Foreskin keratinocyte (primary cell): ENCODE measurements at places on chromosomes 7 and 10. TPM values are rescaled to one million over a fixed set of nuclear protein-coding genes. Genes with fewer than 3 reads are reported as not detected.

- DNase-seq: no peak
Observed at GRCh38 chr7:31892099-31892829, 177.9 kb downstream of the PDE1C start.

GRCh38 chr10:32338262-32338661 lies 8.7 kb downstream of the EPC1 start:
- no peak for DNase-seq

DNA sequence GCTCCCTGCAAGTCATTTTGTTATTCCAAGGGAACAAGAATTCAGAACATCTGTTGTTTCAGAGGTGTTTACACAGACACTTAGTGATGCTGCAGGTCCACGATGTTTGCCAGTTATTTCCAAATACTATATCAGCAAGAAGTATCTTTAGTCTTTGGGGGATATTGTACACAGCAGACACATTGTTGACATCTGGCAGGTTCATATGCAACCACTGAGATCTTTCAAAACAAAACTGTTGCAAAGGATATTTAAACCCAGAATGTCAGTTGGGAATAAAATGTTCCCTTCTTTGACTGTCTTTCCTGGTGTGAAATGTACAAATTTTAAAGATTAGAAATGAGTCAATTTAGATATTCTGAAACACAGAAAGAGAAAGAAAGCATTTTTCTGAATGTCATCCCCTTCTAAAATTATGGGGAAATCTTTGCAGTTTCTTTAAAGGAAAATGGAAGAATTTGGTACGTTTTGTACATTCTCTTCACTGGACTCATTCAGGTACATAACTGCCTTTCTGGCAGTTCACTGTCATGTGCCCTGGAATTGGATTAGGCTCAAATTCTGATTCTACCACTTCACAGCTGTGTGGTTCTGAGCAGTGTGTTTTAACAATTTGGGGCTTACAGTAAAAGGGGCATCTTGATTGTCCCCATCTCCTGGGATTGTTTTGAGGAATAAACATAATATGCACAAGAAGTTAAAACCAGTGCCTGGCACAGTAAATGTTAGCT lies 40.3 kb upstream of the CELF2 start:
- no peak for DNase-seq

GRCh38 chr7:41383596-41383995 lies 319.3 kb downstream of the INHBA start:
- DNase-seq: no peak

DNA sequence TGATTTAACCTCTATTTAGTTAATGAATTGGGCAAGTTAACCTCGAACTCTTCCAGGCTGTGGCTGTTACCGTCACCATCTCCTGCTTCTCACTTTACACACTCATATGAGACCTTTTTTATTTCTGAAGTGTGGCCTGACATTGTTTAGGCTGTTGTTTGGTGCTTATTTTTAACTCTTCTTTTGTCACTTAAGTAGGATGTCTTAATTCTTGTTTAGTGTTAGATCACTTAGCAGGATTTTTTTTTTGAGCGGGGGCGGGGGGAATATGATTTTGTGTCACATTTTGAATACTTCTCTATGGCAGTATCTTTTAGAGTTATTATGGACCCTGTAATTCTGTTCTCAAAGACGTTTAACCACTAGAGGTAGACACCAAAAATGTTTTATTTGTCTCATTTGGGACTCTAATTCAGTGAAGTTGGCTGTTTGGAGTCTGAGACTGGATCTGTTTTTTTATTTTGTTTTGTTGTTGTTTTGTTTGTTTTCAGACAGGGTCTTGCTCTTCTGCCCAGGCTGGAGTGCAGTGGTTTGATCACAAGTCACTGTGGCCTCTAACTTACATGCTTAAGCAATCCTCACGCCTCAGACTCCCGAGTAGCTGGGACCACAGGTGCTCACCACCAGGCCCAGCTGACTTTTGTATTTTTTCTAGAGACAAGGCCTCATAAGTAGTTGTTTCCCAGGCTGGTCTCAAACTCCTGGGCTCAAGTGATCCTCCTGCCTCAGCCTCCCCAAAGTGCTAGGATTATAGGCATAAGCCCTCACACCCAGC lies 73.5 kb downstream of the CUX1 start:
- no peak for DNase-seq

DNA sequence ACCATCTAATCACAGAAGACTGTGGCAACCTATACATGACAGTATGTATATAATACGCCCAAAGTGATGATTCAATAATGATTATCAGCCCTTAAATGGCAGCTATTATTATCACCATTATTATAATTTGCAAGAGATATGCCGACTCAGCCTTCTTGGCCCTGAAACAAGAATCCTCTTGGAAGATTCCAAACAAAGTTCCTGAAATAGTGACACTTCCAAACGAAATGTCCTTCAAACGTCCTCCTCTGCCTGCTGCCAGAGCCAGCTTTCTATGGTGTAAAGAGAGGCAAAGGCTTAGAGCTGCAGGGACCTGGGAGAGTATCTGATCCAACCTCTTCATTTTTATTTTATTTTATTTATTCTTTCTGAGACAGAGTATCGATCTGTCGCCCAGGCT lies 36.0 kb downstream of the NRAP start:
- DNase-seq: no peak

DNA sequence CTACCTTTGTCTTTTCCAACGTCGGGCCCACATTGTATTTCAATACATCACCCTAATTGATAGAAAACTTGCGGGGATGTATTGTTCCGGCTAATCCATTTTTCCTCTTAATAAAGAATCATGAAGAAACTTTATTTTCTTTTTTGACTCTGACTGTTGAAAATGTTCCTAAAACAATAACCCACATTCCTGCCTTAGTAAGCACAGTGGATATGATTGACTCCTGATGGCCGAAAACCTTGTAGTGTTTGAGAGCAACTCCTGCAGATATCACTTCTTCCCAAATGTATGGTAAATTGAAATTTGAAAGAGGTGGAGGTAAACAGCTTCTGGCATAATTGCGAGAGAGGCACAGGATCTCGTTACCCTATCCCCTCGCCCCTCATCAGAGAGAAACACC lies 65.7 kb downstream of the BICC1 start:
- DNase-seq: no peak

GRCh38 chr10:6463366-6463765 lies 116.7 kb downstream of the PRKCQ start:
- DNase-seq: no peak

- no peak for DNase-seq
Observed at GRCh38 chr10:123835575-123835974, 56.0 kb downstream of the CPXM2 start.

- DNase-seq: no peak
Observed at GRCh38 chr10:125398270-125398669, 237.9 kb upstream of the CTBP2 start.

DNA sequence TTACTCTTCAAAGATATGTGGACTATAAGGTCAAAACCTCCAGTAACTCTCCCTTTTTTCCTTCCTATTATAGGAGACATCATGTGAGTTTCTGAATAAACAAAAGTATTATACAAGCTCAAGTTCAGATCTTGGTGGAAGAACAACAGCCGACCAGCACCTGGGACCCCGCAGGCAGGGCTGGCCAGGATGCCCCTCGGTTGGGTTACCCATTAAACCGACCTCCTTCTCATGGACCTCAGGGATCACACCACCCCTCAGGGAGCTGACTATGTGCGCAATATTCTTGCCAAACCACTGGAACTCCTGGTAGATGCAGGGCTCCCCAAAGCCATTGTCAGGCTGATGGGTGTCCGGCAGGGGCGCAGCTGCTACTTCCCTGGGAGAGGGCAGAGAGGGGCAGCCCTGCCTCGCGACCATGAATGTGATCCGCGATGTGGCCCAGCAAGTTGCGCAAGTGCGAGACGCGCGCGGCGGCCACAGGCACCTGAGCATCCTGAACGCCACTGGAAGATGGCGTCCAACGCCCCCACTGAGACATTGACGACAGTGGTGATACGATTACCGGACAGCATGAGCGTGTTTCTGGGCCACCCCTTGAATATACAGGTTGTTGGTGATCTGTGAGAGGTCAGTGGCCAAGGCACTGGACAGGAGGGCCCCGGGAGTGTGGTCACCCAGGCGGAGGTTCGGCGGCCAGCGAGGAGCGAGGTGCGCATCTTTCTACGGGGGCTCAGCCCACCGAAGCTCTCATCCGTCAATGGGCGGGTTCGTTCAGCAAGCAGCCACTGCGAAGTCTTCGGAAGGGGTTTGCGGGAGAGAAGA lies 161.3 kb downstream of the IPMK start:
- DNase-seq: no peak

DNA sequence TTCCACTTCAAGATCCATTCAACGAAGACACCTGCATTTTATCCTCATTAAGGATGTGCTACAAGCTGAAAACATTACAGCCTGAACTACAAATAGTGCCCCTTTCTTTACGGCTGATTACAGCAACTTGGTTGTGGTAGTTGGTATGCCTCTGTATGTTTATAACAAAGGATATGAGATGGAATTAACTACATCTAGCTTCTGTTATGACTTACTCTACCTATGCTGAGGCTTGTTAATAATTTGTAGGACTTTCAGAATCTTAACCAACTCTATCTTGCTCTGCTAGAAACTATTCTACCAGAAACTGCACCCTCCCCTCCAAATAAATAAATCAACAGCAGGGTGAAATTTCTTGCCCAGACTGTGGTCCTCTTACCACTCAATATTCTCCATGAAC lies 448.1 kb downstream of the GRM8 start:
- DNase-seq: no peak

- DNase-seq: no peak
Observed at GRCh38 chr7:147106746-147107145, 990.1 kb downstream of the CNTNAP2 start.

GRCh38 chr7:45402480-45403218 lies 171.5 kb upstream of the ADCY1 start:
- no peak for DNase-seq

- no peak for DNase-seq
Observed at GRCh38 chr7:27181795-27182275, 3.2 kb downstream of the HOXA11 start.

DNA sequence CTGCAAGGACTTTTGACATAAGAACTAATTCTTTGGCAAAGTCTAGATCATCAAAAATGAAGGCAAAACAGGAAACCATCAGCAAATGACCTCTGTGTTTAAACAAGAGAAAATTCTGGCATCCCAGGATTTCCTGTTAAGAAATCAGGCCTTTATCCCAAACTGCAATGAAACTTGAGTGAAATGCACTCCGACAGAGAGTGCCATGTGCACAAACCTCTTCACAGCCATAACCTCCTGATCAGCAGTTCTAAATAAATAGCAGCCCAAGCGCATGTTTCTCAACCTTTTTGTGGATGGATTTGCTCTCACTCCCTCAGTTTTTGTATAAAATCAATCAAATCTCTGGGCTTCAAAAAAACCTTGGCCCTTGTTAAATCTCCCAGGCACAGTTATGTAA lies 107.7 kb upstream of the EEPD1 start:
- DNase-seq: no peak

DNA sequence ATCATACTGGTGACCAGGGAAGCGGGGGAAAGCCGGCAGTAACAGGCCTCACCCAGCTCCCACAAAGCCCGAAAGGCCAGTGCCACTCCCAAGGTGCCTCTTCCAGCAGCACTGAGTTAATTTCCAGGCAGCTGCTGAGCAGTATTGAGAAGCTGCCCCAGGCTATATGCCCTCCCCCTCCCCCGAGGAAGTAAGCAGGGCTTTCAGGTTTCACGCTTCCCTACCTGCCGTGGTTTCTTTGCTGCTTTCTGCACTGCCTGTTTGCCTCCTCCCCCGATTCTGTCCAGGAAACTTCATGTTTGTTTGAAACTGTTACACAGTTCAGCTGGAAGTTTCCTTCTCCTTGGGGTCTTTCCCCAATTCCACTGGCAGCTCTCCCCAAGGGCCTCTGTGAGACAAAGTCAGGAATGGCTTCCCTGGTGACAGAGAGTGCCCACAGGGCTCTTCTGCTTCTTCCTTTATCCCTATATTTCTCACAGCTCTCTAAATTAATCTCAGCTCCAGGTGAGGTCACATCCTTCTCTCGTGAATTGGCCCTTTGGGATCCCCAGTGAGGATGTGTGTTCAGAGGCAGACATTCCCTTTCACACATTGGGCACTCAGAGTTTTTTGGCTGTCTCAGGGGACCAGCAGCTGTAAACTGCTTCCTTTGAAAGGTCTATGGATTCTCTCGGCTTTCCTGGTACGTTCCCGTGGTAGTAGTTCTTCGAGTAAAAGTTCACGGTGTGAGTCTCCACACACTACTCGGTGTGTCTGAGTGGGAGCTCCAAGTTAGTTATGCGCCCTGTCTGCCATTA lies 19.4 kb downstream of the C1GALT1 start:
- DNase-seq: peak; percentile 50

- no peak for DNase-seq
Observed at GRCh38 chr7:43703573-43703972, 25.8 kb downstream of the COA1 start.

GRCh38 chr10:113228530-113228929 lies 278.5 kb downstream of the TCF7L2 start:
- DNase-seq: no peak

GRCh38 chr7:155975490-155975889 lies 163.2 kb upstream of the SHH start:
- DNase-seq: no peak

GRCh38 chr7:92973974-92974373 lies 137.6 kb upstream of the CDK6 start:
- peak; percentile 84 for DNase-seq

DNA sequence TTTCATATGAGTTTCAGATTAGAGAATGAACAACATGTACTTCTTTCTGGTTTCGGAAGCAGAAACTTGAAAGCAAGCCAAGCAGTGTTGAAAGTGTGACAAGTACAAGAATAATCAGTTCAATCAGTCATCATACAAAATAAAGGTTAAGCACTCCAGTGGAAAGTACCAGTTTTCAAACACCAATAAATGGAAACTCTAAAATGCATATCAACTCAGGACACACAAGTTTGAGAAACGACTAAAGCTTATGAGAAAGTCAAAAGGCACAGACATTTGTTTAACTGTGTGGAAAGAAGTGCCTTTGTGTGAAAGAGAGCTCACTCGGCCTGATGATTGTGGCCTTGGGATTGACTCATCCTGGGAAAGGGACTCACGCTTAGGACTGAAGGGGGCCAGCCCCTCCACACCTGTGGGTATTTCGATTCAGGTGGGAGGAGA lies 60.6 kb upstream of the AKR1C1 start:
- no peak for DNase-seq

DNA sequence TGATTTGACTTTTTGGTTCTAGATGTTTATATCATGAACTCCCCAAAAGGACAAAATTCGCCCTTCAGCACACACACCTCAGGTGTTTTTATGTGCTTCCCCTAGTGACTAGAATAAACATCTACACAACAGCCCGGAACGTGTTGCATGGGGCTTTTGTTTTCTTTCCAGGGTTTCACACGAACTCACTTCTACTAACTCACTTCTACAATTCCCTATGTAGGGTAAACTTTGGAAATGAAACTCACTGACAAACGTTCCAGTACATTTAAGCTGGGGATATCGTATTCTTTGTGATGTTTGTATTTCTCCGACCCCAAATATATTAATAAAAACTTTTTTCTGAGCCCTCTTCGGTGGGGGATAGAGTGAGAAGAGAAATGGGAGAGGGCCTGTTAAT lies 1.4 kb downstream of the TRA2A start:
- DNase-seq: peak; percentile 21

The EPO gene
- 0.21 and 0.41 TPM in 2 replicates for total RNA-seq

The SVIL gene
- total RNA-seq: 26.9 and 27.1 TPM in 2 replicates

The GIMAP4 gene
- not detected in 2 replicates for total RNA-seq

The VAX1 gene
- 0.04 and 0.14 TPM in 2 replicates for total RNA-seq

The PPP1R3C gene
- 0.85 and 2.2 TPM in 2 replicates for total RNA-seq

The PITX3 gene
- not detected in 2 replicates for total RNA-seq

The HMX2 gene
- not detected in 2 replicates for total RNA-seq

The LOXL4 gene
- 0.03 and 0.04 TPM in 2 replicates for total RNA-seq

The SYCE1 gene
- 0.14 TPM in 1 of 2 replicates, not detected in the other for total RNA-seq

The GPR146 gene
- total RNA-seq: not detected in 2 replicates

The FAM241B gene
- 2.5 and 5.4 TPM in 2 replicates for total RNA-seq

The ABCB4 gene
- total RNA-seq: not detected in 2 replicates

The MCM10 gene
- 28.2 and 35.1 TPM in 2 replicates for total RNA-seq

The ASZ1 gene
- total RNA-seq: not detected in 2 replicates

The OR2A7 gene
- 3.3 and 11.6 TPM in 2 replicates for total RNA-seq
